ENCODE measurements at places on chromosomes 16 and 17.

DNA sequence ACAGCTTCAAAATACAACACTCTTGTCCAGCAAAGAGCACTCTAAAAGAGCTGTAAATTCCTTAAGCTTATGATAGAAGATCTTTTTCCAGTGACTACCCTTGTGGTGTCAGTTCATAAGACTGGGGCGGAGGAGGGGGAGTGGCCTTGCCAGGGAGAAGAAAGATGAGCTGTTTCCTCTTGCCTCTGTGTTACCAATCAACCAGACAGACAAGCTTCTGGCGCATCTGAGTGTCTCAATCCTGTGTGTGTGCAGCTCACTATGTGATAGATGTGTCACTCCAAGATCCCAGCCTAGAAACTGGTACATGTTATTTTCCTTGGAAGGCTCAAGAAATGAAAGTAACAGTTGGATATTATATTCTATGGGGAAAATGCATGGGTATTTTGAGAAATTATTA, 167.4 kb upstream of the CACNG3 start:
- no peak for DNase-seq

GRCh38 chr17:56665864-56666263, 72.4 kb downstream of the NOG start:
- DNase-seq, result no peak

- DNase-seq, result no peak
Observed at GRCh38 chr17:75181608-75182318, 996 bp downstream of the SUMO2 start.

GRCh38 chr17:35315283-35315682, 58.1 kb downstream of the SLFN11 start:
- no peak for DNase-seq

DNA sequence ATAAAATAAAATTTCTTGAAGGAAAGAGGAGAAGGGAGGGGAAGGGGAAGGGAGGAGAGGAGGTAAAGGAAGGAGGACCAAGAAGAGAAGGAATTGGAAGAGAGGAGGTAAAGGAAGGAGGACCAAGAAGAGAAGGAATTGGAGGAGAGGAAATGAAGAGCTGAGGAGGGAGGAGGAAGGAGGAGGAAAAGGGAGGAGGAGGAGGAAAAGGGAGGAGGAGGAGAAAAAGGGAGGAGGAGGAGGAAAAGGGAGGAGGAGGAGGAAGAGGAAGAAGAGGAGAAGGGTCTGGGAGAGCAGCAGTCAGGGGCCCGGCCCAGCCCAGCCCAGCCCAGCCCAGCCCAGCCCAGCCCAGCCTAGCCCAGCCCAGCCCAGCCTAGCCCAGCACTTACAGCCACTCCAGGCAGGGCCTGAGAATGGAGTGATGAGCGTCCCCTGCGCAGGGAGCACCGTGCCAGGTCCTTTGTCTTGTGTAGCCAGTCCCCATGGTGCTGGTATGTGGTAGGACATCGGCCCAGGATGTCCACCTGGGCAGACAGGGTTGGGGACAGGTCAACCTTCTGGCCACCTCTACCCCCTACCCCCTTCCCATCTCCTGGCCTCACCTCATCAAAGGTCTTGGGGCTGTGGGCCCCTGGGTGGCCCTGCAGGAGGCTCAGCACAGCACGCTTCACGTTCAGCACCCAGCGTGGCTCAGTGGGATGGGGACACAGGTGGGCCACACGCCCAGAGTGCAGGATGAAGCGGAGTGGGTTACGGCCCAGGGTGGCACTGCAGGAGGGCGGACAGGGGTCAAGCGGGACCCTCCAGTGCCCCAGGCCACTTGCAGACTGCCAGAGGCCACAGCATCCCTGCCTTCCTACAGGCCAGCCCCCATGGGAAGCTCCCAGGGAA, 70.9 kb downstream of the LITAF start:
- DNase-seq, result no peak

DNA sequence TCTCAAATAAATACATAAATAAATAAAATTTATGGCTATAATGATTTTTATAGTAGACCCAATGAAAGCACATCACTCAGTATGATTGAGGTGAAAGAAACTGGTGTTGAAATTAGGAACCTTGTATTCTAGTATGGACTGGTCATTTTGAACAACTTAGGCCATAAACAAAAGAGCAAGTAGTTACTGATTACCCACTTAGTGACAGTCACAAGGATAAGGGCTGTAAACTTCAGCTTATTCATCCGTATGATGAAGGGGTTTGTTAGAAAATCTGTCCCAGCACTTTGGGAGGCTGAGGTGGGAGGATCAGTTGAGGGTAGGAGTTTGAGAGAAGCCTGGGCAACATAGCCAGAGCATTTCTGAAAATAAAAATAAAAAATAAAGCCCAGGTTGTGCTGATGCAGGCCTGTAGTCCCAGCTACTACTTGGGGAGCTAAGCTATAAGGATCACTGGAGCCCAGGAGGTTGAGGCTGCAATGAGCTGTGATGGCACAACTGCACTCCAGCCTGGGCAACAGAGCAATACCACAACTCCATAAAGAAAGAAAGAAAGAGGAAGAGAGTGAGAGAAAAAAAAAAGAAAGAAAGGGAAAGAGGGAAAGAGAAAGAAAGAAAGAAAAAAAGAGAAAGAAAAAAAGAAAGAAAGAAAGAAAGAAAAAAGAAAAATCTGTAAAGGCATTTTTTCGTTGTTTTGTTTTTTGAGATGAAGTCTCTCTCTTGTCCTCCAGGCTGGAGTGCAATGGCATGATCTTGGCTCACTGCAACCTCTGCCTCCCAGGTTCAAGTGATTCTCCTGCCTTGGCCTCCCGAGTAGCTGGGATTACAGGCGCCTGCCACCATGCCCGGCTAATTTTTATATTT, 4.2 kb upstream of the SPAG9 start:
- DNase-seq, result no peak
